ENCODE measurements at places on chromosomes 5 and 9.

GRCh38 chr5:57902095-57902494, 419.5 kb upstream of the ACTBL2 start:
- no peak for DNase-seq

- no peak for DNase-seq
Measured at GRCh38 chr9:76526026-76526425, 67.0 kb downstream of the GCNT1 start.

GRCh38 chr5:88829054-88829453, 53.9 kb downstream of the MEF2C start:
- DNase-seq: no peak

DNA sequence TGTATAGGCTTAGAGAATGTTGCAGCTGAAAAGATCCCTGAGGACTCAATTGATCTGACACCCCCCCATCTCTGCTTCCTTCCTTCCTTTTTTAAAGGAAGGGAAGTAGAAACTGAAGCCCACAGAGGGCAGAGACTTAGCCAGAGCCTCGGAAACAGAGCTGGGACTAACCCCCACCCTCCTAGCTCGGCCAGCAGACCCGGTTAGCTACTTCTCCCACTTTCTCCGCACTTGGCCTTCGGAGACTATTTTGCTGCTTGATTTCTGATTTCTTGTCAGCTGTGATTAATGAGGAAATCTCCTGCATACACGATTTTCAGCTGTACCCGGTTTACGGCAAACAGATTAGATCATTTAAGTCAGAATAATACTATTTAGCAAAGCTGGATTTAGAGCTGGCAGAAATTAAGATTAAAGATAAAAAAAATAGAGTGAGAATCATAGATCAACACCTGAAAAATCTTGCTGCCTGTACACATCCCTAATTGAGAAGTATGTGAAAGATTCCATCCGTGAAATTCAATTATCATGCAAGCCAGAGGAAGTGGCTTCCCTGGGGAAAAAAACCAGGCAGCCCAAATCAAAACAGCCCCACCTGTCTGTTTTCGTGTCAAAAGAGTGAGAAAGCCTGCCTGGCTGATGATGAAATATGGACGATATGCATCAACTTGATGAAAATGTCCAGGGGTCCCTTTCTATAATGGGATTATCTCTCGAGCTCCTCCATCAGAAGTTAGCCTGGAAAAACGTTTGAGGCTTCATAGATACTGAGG, 159.5 kb upstream of the SHB start:
- no peak for DNase-seq

DNA sequence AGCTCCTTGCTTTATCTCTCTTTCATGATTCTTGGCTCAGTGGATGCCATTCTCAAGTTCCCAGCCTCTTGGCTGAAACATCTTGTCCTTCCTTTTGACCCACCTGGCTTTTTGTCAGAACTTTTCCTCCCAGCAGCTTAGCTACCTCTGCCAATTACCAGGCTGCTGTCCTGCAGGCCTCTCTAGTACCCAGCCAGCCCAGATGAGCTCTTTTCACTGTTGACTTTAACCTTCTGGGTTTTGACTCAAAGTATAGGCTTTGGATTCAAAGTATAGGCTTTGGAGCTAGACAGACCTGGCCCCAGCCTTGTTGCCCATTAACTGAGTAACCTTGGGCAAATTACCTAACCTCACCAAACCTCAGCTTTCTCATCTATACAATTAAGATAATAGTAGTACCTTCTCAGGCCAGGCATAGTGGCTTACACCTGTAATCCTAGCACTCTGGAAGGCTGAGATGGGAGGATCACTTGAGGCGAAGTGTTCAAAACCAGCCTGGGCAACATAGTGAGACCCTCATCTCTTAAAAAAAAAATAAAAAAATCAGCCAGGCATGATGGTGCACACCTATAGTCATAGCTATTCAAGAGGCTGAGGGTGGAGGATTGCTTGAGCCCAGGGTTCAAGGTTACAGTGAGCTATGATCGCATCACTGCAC, 6.6 kb upstream of the TMEFF1 start:
- DNase-seq: no peak

- no peak for DNase-seq
Measured at GRCh38 chr5:67900514-67900913, 315.0 kb upstream of the PIK3R1 start.

DNA sequence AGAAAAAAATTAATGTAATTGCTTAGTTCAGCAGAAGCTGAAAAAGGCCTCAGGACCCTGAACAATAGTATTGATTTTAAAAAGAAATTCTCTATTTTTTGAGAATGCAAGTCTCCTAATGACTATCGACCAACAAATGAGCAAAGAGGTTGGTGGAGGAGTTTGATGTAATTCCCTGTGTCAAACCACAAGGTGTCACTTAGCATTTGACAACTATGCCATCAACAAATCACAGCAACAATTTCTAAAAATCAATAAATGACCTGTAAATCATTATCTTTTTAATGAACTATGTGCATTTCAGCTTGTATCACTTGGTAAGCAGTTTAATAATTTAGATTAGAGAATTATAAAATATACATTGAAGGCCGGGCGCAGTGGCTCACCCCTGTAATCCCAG, 133.7 kb downstream of the PRELID2 start:
- no peak for DNase-seq

GRCh38 chr9:137882506-137882821, 4.9 kb downstream of the CACNA1B start:
- DNase-seq: no peak

DNA sequence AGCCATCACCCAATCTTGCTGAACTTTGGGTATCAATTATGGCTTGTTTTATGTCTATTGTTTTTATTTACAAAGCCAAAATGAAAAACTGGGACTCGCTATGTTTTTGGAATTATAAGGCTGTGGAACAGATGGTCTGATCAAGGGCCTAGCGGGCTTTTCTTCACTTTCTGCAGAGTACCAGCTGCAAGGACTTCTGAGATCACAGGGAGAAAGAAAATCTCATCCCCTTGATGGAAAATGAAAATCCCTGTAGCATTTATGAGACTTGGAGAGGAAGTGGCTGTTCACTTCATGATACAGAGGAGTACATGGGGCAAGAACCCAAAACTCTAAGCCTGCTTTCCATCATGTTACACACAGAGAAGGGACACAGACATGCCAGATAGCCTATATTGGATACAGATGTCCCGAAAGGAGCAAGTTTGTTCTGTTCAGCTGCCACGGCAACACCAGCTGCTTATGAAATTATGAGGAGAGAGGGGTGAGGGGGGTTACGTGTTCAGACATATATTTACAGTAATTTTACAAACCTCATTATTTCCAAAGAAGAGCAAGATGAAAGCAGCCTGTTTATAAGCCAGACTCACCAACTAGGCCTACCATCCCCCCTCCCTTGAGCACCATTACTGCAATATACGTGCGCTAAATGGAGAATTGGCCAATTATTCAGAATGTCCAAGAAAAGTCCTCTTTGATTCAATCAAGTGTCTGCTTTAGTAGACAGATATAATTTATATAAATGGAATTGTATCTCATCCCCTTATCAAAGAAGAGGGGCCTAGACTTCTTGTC, 220.0 kb downstream of the MARCHF11 start:
- DNase-seq: no peak

DNA sequence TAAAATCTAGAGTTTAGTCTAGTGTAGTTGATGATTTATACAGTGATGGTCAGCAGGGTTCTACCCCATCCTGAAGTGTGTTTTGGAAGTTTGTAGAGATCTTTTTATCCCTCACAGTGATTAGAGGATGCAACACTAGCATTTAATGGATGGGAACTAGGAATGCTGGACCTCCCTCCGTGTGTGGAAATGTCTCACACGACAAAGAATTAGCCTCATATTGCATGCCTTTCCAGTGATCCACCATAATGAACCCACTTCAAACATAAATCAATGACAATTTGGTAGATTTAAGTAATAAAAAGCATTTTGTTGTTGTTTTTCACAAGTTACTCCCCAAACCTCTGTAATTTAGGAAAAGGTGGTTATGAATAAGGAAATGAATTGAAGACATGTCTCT, 82.5 kb upstream of the LMNB1 start:
- DNase-seq: no peak

- DNase-seq: no peak
Measured at GRCh38 chr5:82265047-82265446, 13.1 kb downstream of the RPS23 start.

Measured in right kidney (tissue), 9 donors.